ENCODE measurements at places on chromosomes 7 and 10.
A peak's percentile ranks its signal among the peaks of the same experiment; 100 is the strongest.

DNA sequence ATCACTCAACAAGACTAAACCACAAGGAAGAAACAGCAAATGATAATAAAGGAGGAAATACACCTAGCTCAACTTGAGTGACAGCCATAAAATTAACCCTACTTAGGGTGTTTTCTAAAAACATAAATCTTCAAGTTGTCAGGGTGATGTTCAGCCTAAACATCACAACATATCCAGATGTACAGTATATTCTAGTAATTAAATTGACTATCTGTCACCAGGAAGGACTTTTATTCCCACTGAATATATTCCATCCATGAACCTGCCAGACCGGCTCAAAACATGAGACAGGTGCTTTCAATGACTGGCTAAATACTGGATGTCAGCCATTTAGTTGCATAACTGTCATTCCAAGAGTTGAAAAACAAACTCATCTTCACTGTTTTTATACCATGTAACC lies 298.1 kb upstream of the NEBL start:
- no peak overlapping the region for H3K4me3 ChIP-seq
- peaks cover 11% of the 10 kb centered on the region for H3K36me3 ChIP-seq
- no peak overlapping the region for H3K27ac ChIP-seq
- no peaks in the 10 kb centered on the region for H3K27me3 ChIP-seq
- no peaks in the 10 kb centered on the region for H3K4me1 ChIP-seq
- DNase-seq: no peak

GRCh38 chr10:101292194-101293006 lies 61.6 kb upstream of the BTRC start:
- no peak overlapping the region for H3K27ac ChIP-seq
- peaks cover 80% of the 10 kb centered on the region for H3K27me3 ChIP-seq
- peak overlapping the region; percentile 95 for H3K4me3 ChIP-seq
- DNase-seq: peak; percentile 31

GRCh38 chr7:121428855-121429489 lies 32.9 kb upstream of the FAM3C start:
- no peak overlapping the region for H3K4me3 ChIP-seq
- no peaks in the 10 kb centered on the region for H3K27me3 ChIP-seq
- H3K36me3 ChIP-seq: no peaks in the 10 kb centered on the region
- H3K27ac ChIP-seq: no peak overlapping the region
- no peak for DNase-seq
- H3K4me1 ChIP-seq: no peaks in the 10 kb centered on the region

DNA sequence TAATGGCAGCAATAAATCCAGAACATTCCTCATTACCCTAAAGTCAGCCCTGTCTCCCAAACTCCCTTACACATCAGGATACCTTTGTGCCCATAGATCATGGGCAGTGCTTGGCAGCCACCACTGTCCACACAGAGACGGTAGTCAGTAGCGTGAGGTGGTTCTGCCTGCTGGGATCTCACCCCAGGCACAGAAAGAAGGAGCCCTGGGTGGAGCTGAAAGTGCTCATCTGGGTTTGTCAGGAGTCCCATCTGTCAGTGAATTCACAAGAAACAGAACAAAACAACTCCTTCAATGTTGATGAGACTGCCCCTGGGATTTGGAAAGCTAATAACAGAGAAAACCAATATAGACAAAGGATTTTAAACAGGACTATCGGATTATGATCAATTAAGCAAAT lies 90.2 kb upstream of the PRSS58 start:
- no peak for DNase-seq
- no peaks in the 10 kb centered on the region for H3K27me3 ChIP-seq
- H3K4me1 ChIP-seq: peaks cover 3% of the 10 kb centered on the region
- H3K36me3 ChIP-seq: no peaks in the 10 kb centered on the region
- no peak overlapping the region for H3K27ac ChIP-seq

DNA sequence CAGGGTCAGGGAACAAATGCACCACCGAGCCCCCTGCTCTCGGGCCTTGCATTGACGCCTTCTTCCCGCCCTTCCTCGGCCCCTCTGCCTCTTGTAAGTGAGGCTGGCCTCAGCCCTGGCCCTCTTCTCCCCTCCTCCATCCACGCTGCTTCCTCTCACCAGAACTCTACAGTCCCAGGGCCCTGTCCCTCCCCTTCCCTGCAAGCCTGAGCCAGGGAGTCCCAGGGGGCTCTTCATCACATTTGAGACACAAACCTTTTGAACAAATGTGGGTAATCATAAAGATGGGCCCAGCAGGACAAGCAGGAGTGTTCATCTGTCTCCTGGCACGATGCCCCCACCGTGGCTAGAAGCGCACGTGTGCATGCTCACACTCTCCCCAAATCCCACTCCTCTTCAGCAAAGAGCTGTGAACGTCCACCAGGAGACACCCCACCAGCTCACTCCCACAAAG lies 57.7 kb downstream of the SLIT1 start:
- no peak overlapping the region for H3K4me3 ChIP-seq
- no peak for DNase-seq
- no peaks in the 10 kb centered on the region for H3K36me3 ChIP-seq
- H3K27ac ChIP-seq: no peak overlapping the region
- peaks cover 56% of the 10 kb centered on the region for H3K4me1 ChIP-seq

DNA sequence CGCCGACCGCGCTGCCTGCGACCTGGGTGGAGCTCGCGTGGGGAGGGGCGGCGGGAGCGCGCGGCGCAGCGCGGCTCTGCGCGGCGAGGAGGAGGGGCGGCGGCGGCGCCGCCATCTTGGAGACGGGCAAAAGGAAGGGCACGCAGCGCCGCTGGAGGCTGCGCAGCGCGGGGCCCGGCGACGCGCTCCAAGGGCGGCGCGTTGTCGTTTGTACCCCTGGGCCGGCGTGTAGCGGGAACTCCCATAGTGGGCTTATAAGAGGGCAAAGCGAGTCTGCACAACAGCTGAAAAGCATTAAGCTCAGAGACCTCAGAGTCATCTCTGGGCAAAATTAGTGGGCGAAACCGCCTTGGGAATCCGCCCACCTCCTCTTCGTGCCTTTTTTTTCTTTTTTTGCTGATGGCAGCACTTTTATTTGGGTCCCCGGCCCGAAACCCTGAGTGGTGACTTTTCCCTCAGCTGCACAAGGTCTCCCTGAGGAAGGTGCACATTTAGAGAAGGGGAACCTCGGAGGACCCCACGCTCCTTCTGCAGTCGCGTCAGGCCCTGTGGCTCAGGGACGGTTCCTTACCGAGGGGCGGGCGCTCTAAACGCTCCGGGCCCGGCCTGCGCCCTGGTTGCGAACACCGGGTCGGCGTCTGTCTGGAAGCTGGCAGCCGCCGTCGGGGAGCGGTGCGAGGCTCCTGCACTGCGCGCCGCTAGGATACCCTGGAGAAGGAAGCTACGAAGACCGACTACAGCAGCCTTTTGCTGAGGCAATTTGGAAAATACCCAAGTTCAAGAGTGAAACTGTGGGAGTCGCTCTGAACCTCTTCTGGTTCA lies 428 bp upstream of the MCMBP start:
- DNase-seq: peak; percentile 80
- peaks cover 37% of the 10 kb centered on the region for H3K4me1 ChIP-seq
- H3K27me3 ChIP-seq: no peaks in the 10 kb centered on the region
- H3K4me3 ChIP-seq: peak overlapping the region; percentile 91

DNA sequence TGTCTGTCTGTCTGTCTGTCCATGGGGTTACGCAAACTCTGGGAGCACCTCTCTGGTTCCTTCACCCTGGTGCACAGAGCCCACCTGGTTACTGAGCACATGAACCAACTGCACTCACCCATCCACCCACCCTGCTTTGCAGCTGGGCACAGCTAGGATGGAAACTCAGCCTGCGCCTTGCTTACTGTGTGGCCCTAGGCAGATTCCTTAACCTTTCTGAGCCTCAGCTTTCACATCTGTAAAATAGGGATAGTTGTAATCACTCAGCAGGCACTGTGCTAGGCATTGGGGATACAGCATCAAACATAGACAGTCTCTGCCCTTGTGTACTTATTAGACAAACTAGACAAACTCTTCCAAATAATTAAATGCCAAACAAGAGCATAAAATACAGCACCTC lies 21.8 kb upstream of the INMT start:
- no peak overlapping the region for H3K27ac ChIP-seq
- no peak overlapping the region for H3K4me3 ChIP-seq
- no peak for DNase-seq
- no peaks in the 10 kb centered on the region for H3K36me3 ChIP-seq
- H3K4me1 ChIP-seq: no peaks in the 10 kb centered on the region

- H3K36me3 ChIP-seq: no peaks in the 10 kb centered on the region
- peaks cover 13% of the 10 kb centered on the region for H3K4me1 ChIP-seq
- peaks cover 99% of the 10 kb centered on the region for H3K27me3 ChIP-seq
- peak overlapping the region; percentile 34 for H3K4me3 ChIP-seq
- no peak for DNase-seq
- no peak overlapping the region for H3K27ac ChIP-seq
Observed at GRCh38 chr10:8059191-8059936, 4.9 kb downstream of the GATA3 start.

- H3K36me3 ChIP-seq: no peaks in the 10 kb centered on the region
- no peak overlapping the region for H3K27ac ChIP-seq
- no peak for DNase-seq
- peaks cover 6% of the 10 kb centered on the region for H3K4me1 ChIP-seq
- peaks cover 4% of the 10 kb centered on the region for H3K27me3 ChIP-seq
- no peak overlapping the region for H3K4me3 ChIP-seq
Observed at GRCh38 chr10:20670579-20670978, 226.5 kb downstream of the NEBL start.

Measured in neural crest cell (in vitro differentiated cells).